Stimulated activated CD4-positive, alpha-beta T cell treated with anti-CD3 and anti-CD28 coated beads, Interleukin-2, amount 100 ng/mL, for 48 hours (primary cell): ENCODE measurements at places on chromosomes 4 and X.

DNA sequence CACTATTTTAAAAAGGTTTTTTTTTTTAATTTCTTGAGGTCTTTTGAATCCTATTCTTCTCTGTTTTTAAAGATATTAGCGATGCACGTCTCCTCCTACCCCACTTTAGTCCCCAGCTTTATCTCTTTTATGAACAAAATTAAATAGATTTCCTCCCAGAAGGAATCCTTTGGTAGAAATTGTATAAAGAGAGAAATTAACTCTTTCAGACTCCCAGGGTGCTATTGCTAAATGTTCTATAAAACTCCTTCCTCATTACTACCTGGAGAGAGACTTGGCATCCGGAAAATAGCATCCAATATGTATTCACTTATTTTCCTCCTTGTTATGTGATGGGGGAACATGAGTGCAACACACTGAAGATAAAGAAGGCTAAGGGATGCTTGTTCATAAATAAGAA, 16.5 kb upstream of the PACRGL start:
- DNase-seq = no peak

DNA sequence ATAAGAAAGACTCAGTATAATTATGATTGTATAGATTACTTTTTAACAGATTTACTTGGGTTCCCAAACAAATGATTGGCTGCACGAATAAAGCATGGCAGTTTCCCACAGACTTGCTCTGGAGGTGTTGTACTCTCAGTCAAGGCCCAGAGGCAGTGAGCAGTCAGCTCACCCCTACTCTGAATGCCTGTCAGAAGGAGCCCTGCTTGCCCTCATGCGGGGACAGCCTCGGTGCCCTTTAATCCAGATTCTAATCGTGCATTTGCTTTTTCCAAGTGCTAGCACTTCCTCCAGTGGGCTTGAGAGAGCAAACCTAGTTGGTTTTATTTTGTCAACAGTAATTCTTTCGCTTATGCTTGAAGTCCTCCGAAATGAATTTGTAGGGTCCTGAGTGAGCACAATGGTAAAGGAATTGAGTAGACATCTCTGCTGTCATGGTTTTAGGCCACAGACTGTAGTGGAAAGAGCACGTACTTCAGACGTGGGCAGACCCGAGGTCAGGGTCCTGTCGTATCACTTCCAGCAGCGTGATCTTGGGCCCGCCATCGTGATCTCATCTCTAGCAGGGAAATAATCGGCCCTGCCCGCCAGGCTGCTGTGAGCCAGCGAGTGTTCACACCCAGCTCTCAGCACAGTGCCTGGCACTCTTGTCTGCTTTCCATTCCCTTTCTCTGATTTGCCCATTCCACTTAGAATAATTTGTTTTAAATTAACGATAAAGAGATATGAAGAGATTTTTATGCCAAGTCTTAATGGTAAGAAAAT, 48.3 kb downstream of the GRK4 start:
- DNase-seq = no peak

DNA sequence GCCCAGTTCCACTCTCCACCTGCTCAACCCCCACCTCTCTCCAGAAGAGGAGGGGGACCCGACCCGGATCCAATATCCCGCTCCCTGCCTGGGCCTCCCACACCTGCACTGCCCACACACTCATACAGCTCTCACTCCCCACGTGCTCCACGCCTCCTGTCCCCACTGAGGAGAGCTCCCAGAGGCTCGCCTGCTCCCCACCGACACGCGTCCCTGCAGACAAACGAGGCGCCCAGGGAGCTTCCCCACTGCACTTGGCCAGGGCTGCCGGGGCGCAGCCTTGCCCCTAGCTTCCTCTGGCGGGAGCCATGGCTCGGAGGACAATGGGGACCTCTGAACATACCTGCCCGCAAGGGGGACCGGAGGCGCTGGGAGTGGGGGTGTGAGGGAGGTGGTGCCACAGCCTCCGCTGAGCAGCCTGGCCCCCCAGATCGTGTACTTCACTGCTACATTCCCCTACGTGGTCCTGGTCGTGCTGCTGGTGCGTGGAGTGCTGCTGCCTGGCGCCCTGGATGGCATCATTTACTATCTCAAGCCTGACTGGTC, 5.0 kb downstream of the SLC6A8 start:
- DNase-seq = no peak

- DNase-seq = no peak
These were observed 16.3 kb downstream of the PPP3CA start for GRCh38 chr4:101331017-101331416.

DNA sequence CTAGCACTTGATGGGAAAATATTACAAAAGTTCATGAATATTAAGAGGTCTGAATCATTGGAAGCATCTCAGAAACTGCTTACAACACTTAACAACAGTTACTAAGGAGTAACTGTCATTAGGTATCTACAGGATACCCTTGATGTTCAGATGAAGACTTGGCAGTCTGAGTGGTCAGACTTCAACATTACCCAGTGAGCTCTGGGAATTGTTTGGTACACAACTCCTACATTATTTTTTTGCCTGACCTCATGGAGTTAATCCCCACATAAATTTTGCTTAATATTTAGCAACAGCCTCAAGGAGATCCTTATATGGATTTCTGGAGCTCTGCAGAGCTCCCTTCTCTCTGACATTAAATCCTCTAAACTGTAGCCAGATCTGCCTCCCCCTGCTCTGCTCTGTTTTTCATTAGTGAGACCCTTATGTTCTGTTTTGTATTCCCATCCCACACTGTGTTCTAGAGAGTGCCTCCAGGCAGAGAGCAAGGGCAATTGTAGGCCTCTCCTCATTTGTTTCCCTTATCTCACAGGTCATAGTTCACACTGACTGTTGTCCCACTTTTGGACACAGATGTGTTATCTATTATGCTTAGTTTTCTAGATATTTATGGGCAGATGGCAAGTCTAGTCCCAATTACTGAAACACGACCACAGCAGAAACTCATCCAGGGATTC, 368.8 kb downstream of the GASK1B start:
- DNase-seq = no peak

DNA sequence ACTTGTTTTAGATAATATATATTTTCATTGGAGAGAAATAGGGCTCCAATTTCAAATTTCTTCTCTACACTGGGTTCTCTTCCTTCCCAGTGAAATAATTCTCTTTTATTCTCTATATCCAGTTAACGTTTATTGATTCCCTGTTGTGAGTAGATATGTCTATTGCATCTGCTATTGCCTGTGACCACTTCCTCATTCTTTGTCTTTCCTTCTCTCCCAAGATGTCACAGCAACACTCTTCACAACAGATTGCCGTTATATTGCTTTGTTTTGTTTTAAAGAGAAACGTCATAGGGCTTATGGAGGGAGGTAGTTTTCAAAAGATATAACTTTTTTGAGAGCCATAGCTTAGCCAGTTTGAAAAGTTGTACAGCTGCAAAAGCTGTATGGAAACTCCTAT, 343.8 kb downstream of the ARHGAP24 start:
- DNase-seq = no peak
